Activated CD4-positive, alpha-beta T cell treated with anti-CD3 and anti-CD28 coated beads for 1 hour (primary cell): ENCODE measurements at places on chromosomes 2 and 18.

DNA sequence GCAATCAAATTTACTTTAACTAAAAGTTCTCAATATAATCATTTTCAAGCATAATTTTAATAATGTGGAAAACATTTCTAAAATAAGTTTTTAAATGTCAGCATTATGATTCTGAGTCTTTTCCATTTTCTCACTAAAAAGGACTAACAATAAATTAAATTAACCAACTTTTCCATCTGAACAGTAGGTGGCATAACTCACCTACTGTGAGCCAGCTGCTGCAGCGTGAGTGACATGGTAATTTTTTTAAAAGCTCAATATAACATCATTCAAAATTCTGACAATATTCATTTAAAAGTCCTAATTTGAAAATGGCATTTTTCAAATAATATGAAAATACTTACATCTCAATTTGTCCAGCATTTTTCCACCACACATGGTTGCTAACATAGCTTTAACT lies 66.5 kb downstream of the DTNB start:
- DNase-seq = no peak

DNA sequence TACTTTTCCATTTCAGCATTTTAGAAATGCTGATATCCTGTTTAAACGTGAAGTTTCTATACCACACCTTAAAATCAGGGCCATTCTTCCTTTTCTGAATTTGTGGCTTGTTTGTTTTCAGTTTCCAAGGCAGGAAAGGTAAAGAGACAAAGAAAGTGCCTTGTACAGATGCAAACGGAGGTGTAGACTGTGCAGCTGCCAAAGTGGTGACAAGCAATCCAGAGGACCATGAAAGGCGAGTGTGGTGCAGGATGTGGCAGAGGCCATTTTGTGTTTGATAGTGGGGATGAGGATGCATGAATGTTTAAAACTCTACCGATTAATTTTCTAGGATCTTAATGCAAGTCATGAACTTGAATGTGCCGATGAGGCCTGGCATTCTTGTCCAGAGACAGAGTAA lies 733 bp downstream of the C2orf74 start:
- DNase-seq = no peak

- DNase-seq = no peak
Measured at GRCh38 chr18:62606106-62606505, 83.3 kb downstream of the ZCCHC2 start.

GRCh38 chr2:233242231-233242927 lies 9.1 kb upstream of the ATG16L1 start:
- no peak for DNase-seq

DNA sequence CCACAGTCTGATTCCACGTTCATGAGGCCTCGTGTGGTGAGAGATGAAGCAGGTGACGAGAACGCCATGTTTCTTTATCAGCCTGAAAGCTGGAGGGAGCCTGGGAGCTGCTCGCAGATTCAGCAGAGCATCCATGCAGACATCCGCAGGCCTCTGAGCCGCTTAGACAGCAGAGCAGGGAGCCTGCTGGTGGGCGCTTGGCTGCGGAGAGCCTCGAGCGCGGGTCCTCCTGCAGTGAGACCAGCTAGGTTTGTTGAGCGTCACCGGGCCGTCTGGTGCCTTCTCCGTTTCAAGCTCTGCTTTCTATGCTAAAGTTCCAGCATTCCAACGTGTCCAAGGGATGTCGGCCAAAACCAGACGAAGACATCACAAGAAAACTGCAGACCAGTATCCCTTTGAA lies 27.6 kb downstream of the CTDP1 start:
- no peak for DNase-seq

GRCh38 chr2:62340994-62341484 lies 145.1 kb downstream of the B3GNT2 start:
- DNase-seq = no peak

DNA sequence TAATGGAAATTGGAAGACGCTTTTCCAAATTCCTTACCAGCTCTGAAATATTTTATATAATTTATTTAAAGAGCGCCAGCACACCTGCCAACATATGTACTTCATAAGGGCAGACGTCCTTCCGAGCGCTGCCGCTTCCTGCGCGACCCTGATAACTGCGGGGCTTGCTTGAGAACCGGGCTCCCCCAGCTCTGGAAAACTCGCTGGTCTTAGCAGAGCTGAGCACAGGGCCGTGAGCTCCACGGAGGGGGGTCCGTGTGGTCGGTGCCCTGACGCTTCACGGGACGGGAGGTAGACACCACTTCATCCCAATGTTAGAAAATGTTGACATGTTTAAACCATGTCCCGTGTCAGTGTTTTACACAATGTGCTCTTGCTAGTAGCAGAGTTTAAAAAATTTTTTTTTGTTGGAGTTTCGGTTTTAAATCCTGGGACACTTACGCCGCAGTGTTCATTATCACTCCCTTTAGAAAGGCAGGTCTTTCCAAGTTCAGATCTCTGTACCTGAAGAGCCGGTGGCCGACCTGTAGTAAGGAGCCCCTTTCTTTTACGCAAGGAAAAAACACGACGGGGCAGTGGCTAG lies 1.6 kb downstream of the NFATC1 start:
- no peak for DNase-seq
